Activated naive CD4-positive, alpha-beta T cell (primary cell): ENCODE measurements at places on chromosomes 3 and 15.

DNA sequence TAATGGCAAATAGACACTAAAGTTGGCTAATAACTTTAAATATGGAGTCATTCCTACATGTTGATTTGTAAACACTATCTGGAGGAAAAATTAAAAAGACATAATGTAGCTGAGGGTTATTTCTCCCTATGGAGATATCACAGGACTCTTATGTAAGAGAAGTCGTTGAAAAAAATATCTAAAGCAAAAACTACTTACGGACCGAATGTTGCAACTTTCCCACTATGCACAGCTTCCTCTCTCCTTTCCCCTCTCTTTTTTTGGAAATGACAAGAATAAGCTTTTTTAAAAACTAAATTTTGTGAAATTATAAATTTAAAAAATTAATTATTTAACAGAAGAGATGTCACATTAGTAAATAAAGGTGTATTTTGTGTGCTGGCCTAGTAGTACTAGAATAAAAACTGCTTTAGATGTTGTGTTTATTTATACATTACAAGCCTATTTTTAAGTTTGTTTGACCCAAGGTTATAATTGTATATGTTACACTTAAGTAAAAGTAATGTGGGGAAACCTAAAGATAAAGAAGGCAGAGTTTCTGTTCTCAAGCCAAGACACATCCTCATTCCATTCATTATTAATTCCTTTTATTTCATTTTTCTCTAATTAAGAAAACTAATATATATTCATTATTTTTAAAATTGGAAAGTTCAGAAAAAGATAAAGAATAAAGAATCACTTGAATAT lies 20.7 kb upstream of the PPARG start:
- DNase-seq = no peak

- DNase-seq = no peak
Observed at GRCh38 chr15:59250249-59250648, 43.6 kb downstream of the LDHAL6B start.

DNA sequence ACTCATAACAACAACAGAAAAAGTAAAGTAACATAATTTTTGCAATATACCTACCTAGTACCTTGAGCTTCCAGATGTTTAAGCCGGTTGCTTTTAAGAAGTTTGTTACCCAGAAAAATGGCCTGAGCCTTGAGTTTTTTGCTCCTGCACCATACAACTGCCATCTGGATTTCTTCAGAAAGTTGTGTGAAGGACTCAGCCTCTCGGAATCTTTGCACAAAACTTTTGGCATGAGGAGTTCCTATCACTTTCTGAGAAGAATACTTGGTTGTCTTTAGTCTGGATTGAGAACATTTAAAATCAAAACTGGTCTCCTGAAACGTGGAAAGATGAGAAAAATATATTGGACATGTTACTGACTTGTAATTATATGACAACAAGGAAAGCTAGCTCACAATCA lies 17.3 kb downstream of the GTPBP8 start:
- no peak for DNase-seq

DNA sequence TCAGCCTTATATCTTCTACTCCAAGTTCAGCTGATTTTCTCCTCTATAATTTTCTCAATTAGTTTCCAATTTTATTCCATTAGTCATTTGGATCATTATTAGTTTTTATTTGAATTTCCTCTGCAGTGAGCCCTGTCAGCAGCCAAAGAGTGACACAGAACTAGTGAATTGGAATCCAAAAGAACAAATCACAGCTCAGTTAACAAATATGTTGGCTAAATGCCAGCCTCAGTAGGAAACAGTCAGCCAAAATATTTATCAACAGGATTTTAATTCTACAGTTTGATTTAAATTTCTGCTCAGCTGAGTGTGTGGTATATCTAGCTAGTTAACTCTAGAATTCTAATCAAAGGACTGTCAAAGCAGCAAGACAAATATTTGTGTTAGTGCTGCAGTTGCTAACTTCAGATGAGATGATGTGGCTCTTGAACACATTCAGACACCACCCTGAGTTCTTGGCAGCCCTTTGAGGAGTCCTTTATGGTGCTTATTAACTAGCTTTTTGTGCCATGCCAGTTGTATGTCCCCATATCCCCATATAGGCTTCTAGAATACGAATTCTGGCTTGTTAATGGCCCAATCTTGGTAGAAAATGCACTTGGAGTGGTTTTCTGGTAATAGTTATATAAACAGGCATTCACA lies 194.5 kb downstream of the CPNE4 start:
- DNase-seq = no peak

- DNase-seq = no peak
Observed at GRCh38 chr15:78006567-78007205, 70.8 kb downstream of the TBC1D2B start.

GRCh38 chr3:20546636-20547035 lies 360.6 kb upstream of the SGO1 start:
- DNase-seq = no peak

- DNase-seq = no peak
Observed at GRCh38 chr15:83721981-83722380, 68.1 kb downstream of the ADAMTSL3 start.

- no peak for DNase-seq
Observed at GRCh38 chr3:109098079-109098644, 19.8 kb downstream of the MORC1 start.

DNA sequence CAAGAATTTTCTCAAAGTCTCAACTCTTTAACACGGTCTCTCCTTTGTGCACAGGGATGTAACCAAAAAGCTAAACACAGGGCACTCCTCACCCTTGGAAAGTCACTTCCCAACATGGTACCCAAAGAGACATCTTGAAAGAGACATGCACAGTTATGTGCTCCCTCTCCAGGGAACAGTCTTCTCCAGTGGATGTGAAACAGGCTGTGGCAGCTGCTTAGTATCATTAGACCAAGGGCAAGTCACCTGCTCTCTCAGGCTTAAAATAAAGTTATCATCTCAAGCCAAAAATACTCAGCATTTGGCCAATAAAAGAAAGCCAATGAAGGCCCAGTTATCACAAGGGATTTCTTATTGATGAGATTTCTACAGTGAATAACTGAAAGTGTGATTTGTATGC lies 128.3 kb downstream of the WDR76 start:
- DNase-seq = no peak

- DNase-seq = no peak
Observed at GRCh38 chr3:143314251-143315093, 194.9 kb downstream of the CHST2 start.

DNA sequence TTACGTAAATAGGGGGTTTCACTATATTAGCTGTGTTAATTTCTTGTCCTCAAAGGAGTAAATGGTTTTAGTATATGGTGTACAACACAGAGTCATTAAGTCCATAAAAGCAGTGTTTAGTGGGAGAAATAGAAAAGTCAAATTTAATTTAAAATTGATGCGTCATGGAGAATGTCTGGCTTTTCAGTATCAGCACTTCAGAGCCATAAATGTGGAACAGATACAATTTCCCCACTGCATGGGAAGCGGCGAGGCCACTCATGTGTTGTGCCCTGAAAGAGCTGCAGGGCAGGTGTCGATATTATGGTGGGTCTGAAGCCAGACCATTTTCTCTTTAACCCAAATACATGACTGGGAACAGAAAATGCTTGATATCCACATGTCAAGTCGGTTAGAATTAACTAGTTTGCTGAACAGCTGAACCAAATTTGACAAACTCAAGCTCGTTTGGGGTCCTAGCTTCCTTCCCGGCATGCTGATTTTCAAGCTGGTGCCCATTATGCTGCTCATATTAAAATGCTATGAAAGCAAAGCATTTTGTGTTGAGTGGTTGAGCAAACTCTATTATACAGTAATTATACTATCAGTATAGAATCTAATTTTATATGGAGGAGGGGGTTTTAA lies 364.6 kb upstream of the TBL1XR1 start:
- DNase-seq = no peak

DNA sequence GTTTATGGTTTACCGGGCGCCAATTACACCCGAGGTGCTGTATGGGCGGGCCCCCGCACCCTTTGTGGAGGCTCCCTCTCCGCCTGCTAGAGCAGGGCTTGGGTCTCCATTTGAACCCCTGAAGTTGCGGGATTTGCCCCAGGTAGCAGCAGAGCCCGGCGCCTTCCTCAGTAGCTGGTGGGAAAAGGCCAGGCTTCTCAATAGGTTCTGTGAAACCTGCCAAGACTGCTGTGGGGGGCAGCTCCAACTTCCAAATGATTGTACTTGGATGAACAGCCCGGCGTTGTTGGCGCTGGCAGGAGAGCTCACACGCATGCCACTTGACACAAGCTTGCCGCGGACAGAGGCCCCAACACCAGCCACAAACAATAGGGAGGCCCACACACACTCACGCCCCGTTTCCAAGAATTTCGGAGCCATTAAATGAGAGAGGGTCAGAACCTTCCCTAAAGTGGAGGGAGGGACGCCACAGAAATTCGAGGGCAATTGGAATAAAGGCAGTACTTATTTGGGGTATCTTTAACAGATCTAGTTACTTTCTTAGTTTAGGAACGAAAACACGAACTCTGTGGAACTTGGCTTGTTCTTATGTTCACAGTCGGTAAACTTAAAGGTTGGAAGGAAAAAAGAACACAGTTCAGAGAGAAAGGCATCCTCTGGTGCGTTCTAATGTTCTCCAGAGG lies 1.4 kb downstream of the EPHB3 start:
- DNase-seq = no peak

- DNase-seq = no peak
Observed at GRCh38 chr3:113286524-113286923, 75.2 kb downstream of the BOC start.

GRCh38 chr3:167198949-167199600 lies 181.0 kb downstream of the ZBBX start:
- no peak for DNase-seq

GRCh38 chr15:92197746-92198145 lies 195.9 kb upstream of the ST8SIA2 start:
- DNase-seq = no peak

DNA sequence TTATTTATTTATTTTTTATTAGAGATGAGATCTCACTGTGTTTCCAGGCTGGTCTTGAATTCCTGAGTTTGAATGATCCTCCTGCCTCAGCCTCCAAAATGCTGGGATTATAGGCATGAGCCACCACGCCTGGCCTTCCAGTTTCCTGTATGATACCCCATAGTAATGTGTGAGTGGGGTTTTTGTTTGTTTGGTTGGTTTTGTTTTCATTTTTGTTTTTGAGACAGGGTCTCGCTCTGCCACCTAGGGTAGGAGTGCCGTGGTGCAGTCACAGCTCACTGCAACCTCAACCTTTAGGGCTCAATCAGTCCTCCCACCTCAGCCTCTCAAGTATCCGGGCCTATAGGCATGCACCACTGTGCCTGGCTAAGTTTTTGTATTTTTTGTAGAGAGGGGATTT lies 30.9 kb downstream of the GOLM2 start:
- no peak for DNase-seq

- DNase-seq = no peak
Observed at GRCh38 chr3:14248849-14249523, 70.4 kb downstream of the LSM3 start.

DNA sequence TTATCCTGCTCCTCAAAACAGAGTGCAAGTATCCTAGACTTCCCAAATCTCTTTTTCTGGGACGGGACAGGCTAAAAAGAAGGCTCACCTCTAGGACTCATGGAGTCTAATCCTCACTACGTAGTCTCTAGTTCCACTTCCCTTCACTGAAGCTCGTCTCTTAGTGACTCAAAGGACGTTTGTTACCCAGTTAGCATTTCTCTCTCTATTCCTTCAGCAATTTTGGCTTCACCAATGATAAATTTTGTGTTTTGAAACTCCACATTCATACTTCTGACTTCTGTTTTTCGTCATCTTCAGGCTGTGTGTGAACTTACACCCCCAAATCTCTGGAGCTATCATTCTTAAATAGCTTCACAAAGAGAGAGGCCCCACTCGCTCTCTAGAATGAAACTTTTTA lies 627.1 kb downstream of the NAALADL2 start:
- no peak for DNase-seq

DNA sequence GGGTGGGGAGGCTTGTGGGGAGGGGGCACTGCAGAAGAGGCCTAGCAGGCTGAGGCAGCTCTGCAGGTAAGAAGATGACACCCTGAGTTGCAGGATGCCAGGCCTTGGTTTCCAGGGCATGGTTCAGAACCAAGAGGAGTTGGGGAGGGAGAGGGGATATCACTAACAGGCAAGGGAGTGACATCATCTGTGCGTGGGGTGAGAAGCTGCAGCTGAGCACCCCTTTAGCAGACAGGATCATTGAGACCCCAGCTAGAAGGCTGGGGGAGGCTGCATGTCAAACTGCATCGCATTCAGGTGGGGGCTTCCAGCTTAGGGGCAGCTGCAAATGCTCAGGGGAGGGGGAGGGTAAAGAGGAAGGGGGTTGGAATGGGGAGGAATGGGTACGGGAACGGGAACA lies 23.0 kb downstream of the CACNA2D2 start:
- DNase-seq = no peak

- no peak for DNase-seq
Observed at GRCh38 chr3:94967196-94967595, 904.3 kb downstream of the NSUN3 start.

DNA sequence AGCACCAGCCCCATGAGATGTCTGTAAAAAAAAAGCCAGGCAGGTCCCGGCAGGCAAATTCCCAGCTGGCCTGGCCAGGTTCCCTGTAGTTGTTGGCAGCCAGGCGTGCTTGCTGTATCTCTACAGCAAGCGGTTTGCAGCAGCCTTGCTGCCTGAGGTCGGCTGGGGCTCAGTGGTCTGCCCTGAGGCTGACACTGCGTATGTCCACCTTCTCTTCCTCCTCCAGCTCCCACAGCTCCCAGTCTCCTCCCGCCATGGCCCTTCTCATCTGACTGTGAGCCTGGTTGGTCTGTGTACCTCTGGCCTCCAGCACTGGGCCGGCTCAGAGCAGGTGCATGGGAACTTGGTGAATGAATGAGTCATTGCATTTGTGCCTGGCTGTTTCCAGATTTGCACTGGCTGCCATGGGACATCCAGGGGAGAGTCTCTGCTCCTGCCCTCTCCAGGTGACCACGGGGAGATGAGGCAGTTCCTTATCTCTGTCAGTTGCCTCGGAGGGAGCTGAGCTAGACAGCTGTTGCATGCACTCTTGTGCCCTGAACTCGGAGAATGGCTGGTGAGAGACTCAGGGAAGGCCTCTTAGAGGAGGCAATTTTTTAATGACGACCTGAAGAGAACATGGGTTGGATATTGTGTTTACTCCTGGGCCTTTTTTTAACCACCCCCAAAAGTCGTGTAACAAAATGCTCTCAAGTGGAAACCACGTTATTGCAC lies 43.0 kb downstream of the SPSB4 start:
- no peak for DNase-seq

GRCh38 chr15:74441248-74441941 lies 7.6 kb upstream of the SEMA7A start:
- DNase-seq = no peak

DNA sequence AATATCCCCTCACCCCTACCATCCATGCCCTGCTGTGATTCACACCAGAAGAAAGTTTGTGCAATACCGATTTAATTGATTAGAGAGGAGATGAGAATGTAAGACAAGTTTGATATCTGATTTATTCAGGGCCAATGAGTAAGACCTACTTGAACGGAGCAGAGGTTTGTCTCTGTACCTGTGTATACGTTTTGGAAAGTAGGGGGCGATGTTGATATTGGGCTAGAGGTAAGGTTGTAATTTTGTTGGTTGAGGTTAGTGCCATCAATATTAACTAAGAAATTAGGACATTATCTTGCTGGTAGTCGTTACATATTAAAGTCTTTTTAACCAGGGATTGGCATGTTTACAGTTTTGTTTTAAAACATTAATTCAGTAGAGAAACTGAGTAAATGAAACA lies 20.5 kb downstream of the EAF2 start:
- DNase-seq = no peak

GRCh38 chr15:71049706-71050422 lies 65.4 kb upstream of the THSD4 start:
- DNase-seq = no peak
